ENCODE measurements at places on chromosomes 2 and 18.

GRCh38 chr2:57758686-57759085 is 287.9 kb upstream of the VRK2 start:
- no peak for DNase-seq

- no peak for DNase-seq
These were observed 40.6 kb downstream of the FOSL2 start for GRCh38 chr2:28433215-28433614.

- DNase-seq, result no peak
These were observed 1564.6 kb upstream of the NXPH2 start for GRCh38 chr2:140344838-140345237.

DNA sequence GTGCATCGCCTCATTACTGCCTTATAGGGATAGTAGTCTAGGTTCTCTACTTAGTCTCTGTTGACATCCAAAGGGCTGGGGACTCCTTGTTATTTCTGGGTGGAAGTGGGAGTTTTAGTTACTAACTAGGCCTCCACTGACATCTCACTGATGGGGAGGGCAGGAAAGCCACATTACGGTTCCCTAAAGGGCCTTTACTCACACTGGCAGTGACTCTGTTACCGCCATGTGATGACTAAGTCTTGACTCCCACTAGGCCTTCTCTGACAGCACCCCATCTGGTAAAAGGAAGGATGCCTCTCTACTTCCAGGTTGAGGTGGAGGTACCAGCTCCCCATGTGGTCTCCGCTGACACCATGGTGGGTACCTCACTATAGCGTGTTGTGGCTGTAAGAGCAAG is 14.0 kb upstream of the BCL2L11 start:
- DNase-seq, result no peak

GRCh38 chr2:111117598-111118480 is 2.9 kb upstream of the BCL2L11 start:
- DNase-seq, result no peak

DNA sequence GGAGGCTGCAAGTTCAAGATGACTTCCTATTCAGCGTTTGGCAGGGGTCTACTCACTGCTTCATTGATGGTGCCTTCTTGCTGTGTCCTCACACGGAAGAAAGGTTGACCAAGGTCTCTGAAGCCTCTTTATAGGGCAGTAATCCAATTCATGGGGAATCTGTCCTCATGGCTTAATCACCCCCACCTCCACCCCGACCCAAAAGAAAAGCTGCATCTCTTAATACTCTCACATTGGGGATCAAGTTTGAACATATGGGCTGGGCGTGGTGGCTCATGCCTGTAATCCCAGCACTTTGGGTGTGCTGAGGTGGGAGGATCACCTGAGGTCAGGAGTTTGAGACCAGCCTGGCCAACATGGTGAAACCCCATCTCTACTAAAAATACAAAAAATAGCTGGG is 36.4 kb upstream of the HNMT start:
- DNase-seq, result no peak

DNA sequence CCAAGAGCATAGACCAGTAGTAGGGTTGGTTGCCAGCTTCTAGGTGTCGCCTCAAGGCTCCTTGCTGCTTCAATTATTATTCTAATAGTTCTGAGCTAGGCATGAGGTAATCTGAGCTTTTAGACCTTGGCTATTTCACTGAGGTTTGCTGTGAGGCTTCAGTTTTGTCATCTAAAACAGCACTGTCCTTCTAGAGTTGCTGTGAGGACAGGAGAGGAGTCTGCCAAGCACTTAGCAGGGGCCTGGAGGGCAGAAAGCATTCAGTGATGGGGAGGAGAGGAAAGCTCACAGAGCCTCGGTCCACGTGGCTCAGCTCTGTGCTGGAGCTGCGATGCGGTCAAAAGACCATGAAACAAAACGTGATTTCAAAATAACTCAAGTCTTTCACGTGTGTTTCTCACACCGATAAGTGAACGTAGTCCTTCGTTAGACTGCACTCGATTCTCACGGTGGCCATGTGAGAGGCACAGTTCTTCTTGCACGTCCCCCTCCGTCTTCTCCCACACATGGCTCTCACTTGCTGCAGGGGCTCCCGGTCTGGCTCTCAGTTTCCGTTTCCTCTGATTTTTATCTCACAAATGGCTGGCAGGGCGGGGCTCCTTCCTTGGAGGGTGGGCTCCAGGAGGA is 113.7 kb downstream of the B3GNT2 start:
- DNase-seq, result no peak

GRCh38 chr2:176931588-176932563 is 280.7 kb upstream of the HNRNPA3 start:
- peak; percentile 22 for DNase-seq

DNA sequence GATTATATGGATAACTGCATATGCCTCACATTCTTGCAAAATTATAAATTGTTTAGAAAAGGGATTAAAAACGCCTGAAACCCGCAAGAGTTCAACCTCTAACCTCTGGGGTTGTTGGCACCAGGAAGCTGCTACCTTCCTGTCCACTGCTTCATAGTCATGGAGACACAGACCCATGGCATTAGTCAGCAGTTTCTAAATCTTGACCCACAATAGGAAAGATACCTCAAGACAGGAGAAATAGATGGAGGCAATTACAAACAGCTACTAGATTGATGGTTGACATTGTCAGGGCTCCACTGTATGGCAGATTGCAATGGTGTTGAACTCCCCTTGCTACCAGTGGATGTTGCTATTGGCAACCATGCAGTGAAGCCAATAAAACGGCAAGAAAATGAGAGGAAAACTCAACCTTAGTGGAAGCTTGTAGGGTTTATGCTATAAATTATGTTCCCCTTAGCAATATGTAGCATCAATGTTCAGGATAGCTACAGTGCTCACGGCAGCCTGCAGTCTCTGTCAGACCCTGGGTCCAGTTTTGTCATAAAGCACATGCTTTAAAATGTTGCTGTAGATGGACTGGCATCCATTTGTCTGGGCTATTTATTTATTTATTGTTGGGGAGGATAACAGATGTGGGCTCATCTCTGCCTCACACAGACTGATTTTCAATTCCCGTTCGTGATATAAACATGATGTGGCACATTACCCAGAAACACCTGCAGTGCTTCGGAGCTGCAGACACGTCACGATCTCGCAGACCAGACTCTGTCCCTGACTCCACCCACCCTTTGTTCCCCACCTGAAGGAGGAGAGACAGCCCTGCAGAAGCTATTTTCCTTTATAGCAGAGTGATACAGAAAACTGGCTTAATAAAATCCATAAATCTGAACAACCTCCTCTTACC is 233.4 kb downstream of the AGPS start:
- DNase-seq, result peak; percentile 18

Measured in DMS 273 treated with DMSO at 0.1 percent for 48 hours (cell line).